ENCODE measurements at places on chromosomes 4 and X.

DNA sequence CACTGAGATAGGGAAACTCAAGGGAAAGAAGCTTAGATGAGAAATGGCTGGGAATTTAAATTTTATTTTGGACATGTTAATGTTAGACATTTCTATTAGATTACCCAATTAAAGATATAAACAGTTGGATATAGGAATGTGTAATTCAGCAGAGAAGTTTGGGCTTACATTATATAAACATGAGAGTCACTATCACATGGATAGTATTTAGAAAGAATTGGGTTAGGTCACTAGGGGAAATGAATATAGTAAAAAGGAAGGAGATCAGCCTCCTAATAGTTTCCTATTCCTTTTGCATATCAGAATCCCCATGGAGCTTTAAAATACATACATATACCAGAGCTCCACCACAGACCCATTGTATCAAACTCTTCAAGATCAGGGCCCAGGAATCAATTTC, 19.6 kb upstream of the CXCL5 start:
- no peak for DNase-seq

DNA sequence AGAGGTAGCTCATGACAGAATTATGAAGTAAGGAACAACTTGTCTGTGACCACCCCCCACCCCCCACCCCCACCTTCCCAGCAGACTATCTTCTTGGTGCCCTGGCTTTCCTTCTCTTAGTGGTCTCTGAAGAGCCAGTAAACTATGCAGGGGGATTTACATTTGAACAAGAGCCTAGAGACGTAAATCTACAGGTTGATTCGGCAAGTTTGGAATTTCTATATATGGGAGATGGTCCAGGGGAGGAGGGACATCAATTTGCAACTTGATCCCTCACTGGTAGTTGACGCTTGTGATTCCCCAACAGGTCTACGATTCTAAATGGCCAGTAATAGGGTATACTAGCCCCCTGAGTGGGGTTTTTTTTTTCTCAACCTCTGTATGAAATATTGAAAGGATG, 36.7 kb downstream of the IL13RA1 start:
- DNase-seq = no peak

- DNase-seq = no peak
Observed at GRCh38 chr4:47798165-47798564, 39.7 kb downstream of the CORIN start.

GRCh38 chrX:2498781-2499302, 1.9 kb downstream of the DHRSX start:
- DNase-seq = peak; percentile 11

DNA sequence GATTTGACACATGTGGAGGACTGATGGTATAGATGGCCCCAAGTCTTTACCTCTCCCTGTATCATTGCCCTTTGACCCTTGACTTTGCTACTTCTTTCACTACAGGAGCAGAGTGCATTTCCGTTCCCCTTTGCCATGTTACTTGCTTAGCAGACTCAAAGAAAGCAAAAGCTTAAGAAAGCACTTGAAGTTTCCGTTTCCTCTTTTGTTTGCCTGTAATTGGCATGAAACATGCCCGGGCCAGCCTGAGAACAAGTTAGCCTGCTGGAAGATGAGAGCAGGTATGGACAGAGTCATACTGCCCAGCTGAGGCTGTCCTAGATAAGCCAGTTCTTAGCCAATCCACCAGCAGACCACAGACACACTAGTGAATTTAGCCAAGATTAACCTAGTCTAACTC, 206.0 kb downstream of the BCOR start:
- DNase-seq = no peak

GRCh38 chr4:8532245-8532781, 47.9 kb upstream of the GPR78 start:
- DNase-seq = no peak

- no peak for DNase-seq
Observed at GRCh38 chr4:61356696-61357095, 156.6 kb downstream of the ADGRL3 start.

- DNase-seq = no peak
Observed at GRCh38 chr4:60039908-60040307, 1160.2 kb upstream of the ADGRL3 start.

DNA sequence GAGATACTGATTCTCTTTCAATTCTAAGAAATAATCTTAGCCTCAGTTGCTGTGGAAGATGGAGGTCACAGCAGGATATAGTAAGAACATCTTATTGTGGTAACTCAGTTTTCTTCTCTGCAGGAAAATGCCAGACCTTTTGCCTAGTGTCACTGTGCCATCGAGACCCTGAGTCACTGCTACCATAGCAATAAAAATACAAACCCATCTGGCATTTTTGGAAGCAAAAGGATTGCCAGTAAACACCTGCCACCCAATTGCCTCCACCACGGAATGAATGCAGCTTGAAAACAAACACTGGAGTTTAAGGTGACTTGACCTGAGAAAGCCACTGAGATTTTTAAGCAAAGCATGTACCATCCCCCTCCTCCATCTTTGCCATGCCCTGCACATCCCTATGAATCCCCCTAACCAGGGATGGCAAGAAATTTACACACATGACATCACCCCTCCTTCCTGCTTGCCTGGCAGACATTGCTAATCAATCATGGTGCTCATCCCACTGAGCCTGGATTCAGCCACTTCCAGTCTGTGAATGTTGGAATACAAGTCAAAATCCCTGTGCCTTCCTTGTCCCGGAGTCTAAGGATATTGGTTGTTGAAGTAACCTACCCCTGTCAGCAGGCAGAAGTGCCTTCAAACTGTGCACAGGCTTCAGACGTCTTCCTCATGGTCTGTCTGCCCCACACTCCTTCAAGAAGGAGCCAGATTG, 59.6 kb upstream of the MAMLD1 start:
- DNase-seq = no peak

GRCh38 chr4:48331577-48332330, 9.6 kb upstream of the SLAIN2 start:
- DNase-seq = peak; percentile 80

GRCh38 chrX:40719731-40720130, 15.6 kb downstream of the MED14 start:
- no peak for DNase-seq

GRCh38 chrX:142663330-142664095, 362.2 kb upstream of the SPANXN4 start:
- no peak for DNase-seq

DNA sequence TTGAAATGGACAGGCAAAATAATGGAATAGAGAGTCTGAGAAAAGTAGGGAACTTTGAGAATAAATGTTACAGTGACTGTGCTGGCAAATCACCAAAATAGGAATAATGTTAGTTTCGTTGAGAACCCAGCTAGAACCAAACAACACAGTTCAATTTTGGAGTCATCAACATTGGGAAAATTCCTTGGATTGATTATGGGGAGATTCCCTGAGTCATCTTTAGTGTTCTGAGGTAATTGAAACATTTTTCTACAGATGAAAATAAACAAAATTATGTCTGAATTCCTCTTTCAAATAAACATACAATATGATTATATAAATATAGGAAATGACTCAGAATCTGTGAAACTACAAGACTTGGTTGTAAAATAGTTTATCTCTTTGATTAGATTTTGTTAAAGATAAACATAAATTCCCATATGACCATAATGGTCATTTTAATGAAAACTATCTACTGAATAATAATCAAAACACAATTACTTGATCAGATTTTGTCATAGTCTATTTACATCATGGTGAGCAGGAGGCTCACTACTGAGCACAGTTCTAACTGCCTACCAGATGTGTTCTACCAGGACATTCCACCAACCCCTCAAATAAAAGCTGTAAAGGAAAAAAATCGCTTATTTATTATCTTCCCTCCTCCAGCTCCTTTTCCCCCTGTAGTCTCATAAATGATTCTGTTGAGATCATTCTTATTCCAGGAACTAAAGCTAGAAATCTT, 51.4 kb upstream of the GABRA2 start:
- no peak for DNase-seq

- no peak for DNase-seq
Observed at GRCh38 chr4:17704020-17704650, 77.3 kb downstream of the FAM184B start.

DNA sequence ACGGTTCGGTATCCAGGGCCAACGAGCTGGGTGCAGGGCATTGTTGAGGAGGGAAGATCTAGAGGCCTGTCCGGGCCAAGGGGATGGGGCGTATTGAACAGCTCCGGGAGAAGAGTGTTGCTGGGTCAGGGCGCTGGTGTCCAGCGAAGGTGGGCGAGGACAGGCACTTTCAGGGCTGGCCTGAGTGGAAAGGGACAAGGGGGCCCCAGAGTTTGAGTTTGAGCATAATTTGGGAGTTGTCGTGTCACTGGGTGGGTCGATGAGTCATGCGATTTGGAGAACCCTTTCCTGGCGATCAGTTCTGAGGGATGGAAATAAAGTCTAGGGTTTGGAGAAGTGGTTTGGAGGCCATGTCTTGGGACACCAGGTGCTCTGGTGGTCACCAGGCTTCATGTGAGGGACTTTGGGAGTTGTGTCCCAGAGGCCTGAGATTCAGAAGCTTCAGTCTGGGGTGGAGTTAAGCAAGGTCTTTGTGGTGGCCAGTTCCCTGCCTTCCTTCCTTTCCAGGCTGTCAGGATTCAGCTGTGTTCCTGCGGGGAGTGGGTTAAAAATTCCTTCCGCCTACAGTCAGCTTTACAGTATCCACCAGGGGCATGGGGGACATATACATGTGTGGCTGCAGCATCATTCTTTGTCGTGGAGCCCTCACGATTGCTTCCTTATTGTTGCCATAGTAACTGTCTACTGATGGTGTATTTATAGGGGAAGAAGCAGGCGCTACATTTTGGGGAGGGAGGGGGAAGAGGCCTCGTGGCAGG, 504 bp downstream of the PRRG3 start:
- DNase-seq = no peak

DNA sequence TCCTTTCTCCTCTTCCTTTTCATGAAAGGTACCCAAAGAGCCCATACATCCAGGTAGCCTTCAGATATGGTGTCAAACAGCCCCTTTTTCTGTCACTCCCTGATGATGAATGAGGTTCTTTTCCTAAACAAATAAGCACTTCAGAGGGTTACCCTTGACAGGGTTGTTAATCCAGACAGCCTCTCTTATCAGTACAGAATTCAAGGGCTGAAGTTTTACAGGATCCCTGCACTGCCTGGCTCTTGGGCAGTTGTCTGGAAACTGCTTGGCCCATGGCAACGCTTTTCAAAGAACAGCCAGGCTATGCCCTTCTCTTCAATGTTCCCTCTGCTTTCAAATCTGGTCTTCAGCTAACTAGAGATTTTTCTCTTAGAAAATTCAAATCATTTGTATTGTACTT, 352.6 kb upstream of the FAM241A start:
- no peak for DNase-seq

GRCh38 chr4:19178835-19179234, 1072.9 kb upstream of the SLIT2 start:
- no peak for DNase-seq

- no peak for DNase-seq
Observed at GRCh38 chr4:142776026-142776425, 70.1 kb downstream of the INPP4B start.

DNA sequence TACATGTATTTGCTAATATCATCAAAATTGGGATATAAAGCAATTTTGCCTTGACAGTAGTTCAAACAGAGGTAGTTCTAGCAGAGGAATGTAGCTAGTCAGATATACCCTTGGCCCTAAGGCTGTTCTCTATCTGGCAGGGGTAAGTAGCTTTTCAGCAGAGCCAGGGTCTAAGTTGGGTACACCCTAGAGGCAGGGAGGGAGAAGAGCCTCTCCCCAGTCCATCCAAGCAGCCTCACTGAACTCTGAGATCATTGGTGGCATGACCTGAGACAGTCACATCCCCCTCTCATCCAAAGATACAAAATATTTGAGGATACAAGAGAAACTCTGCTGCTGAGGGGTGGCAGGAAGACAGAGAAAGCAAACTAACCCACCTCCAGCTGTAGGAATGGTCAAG, 343.7 kb downstream of the DHX15 start:
- no peak for DNase-seq

DNA sequence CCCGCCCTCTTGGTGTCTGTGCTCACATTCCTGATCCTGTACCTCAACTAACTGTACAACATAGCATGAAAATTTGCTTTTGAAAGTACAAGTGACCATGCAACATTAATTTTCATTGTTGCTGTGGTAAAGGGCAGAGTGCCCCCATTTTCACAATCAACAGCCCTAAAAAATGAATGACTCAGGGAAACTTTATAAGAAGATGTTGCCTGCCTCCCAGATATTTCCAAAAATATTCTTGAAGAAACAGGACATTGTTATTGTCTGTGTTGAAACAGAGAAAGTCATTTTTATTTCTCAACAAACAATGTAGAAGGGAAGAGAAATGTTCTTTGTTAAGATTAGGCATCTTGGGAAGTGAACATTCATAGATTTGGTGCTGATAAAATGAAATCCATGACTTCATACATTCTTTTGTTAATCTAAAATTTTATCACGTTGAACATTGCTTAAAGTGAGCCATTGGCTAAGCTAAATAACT, 113.9 kb upstream of the ANXA3 start:
- DNase-seq = no peak

DNA sequence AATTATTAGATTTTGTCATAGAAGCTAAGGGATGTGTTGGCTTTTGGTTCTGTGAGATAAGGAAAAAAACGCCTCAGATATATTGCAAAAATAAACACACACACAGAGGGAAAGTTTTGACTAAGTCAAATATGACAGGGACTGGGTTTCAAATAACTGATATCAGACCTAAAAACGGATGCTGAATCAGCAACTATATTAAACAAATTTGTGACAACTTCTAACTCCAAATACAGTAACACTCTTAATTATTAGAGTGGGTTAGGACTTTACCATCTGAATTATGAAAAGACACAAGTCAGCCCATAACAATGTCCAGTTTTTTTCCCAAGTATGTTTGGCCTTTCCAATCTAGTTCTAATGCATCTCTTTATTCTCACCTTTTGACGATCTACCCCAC, 2693.1 kb downstream of the ARAP2 start:
- DNase-seq = no peak

DNA sequence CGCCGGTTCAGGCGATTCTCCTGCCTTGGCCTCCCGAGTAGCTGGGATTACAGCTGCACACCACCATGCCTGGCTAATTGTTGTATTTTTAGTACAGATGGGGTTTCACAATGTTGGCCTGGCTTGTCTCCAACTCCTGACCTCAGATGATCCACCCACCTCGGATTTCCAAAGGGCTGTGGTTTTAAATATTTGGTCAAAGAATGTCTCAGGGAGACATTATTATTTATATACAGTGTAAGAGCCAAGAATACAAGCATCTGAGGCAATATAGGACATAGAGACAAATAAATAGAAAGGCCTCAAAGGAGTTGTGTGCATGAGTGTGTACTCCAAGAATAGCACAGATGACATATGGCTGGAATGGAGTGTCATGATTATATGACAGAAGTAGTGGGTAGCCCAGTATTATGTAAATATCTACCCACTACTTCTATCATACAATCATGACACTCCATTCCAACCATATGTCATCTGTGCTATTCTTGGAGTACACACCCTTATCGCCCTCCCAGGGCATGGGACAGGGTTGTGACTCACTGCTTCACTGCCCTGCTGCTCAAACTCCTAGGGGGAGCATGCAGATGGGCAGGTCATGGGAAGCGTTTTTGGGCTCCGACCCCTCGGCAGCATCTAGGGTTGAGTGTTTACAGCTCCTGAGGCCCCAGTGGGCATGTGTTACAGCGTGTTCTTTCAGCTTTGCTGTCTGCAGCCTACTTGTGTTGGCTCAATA, 1649.8 kb upstream of the PCDH10 start:
- peak; percentile 62 for DNase-seq

All from brain microvascular endothelial cell (primary cell).